ENCODE measurements at places on chromosomes 2 and 18.

GRCh38 chr2:31413862-31414550 lies 536 bp downstream of the XDH start:
- DNase-seq, result no peak

GRCh38 chr2:23695890-23696751 lies 230.8 kb downstream of the ATAD2B start:
- no peak for DNase-seq

- no peak for DNase-seq
Measured at GRCh38 chr2:237156031-237156856, 70.6 kb downstream of the COPS8 start.

- no peak for DNase-seq
Measured at GRCh38 chr18:49081511-49082155, 130.9 kb upstream of the SMAD7 start.

DNA sequence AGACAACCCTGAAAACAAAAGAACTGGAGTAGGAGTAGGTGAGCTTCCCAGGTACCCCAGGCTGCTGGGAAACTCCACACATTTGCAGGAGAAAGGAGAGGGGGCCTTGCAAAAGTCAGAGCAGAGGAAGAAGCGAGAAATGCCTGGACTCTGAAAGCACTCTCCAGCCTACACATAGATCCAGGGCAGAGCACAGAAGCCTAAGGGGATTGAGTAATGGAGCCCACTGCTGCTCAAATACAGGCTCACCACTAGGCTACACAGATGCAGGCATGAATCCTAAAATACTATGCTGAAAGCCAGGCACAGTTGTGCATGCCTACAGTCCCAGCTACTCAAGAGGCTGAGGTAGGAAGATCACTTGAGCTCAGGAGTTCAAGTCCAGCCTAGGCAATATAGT lies 33.4 kb downstream of the OSBPL1A start:
- no peak for DNase-seq

DNA sequence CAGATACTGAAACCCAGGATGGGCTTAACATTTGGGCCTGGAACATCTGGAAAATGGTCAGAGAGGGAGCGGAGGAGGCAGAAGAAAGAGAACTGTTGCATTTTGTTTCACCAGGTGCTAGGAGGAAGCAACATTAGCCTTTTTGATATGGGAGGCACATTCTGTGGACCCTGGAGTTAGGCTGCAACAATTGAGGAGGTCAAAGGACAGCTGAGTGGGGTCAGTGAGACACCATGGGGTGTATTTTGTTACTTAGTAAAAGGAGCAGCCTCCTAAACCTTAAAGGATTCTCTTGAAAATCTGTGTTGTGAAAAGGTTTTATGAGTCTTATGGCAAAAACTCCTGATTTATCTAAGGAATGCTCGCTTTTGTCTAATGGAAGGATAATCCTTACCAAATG lies 124.9 kb downstream of the GREB1L start:
- DNase-seq, result no peak

DNA sequence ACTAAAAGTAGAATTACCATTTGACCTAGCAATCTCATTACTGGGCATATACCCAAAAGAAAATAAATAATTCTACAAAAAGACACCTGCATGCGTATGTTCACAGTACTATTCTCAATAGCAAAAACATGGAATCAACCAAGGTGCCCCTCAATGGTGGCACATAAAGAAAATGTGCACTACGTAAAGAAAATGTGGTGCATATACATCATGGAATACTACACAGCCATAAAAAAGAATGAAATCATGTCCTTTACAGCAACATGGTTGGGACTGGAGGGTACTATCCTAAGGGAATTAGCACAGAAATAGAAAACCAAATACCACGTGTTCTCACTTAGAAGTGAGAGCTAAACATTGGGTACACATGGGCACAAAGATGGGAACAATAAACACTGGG lies 250.7 kb upstream of the TNP1 start:
- DNase-seq, result no peak

DNA sequence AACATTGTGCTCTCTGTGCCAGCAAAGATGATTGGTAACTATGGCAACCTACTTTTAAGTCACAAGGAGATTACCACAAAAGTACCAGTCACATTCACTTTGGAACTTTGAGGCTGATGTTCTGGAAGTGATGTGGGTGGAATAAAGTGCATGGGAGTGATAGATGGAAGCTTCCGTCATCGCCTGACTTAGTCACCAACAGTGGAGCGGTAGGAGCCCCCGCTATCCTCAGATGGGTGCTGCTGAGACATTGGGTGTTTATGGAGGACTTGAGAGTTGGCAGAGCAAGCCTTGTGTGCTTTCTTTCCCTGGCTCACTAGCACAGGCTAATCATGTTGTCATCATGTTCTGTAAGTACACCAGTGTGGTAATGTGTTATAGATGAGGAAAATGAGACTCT lies 4.6 kb downstream of the PPP1R7 start:
- no peak for DNase-seq
